ENCODE measurements at places on chromosomes 7 and 10.
A peak's percentile ranks its signal among the peaks of the same experiment; 100 is the strongest.

DNA sequence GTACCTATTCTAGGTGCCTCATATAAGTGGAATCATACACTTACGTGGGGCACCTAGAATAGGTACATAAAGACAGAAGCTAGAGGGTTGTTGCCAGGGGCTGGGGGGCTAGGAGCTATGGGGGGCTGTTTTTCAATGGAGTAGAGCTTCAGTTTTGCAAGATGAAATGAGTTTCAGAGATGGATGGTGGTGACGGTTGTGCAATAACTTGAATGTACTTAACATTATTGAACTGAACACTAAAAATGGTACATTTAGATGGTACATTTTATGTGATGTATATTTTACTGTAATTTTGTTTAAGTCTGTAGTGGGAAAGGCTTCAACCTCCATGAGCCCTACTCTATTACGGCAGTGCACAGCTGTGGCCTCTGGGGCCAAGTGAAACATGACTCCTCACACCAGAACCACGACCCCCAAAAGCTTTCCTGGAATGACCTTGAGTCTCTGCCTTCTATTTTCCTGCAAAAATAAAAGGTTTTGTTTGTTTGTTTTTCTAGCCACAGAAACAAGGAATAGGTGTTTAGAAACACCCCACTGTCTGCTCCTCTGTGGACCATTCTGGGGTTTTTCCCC, 147.3 kb upstream of the PLXNA4 start:
- no peak for DNase-seq

- no peak for DNase-seq
These were observed 2.4 kb upstream of the UBE3C start for GRCh38 chr7:157136372-157136771.

DNA sequence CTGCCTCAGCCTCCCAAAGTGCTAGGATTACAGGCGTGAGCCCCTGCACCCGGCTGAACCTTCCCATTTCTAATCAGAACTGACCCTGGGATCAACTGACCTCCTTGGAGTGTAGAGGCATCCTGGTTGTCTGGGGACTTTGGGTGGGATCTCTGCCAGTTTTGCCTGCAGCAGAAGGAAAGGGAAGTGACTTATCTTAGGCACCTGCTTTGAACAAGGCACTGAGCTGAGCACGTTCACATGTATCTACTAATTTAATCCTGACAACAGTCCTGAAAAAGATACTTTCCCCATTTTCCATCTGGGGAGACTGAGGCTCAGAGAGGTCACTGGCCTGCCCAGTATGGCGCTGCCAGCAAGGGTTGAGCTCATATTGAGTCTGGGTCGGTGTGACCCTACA, 153.4 kb downstream of the CUX1 start:
- DNase-seq, result no peak

DNA sequence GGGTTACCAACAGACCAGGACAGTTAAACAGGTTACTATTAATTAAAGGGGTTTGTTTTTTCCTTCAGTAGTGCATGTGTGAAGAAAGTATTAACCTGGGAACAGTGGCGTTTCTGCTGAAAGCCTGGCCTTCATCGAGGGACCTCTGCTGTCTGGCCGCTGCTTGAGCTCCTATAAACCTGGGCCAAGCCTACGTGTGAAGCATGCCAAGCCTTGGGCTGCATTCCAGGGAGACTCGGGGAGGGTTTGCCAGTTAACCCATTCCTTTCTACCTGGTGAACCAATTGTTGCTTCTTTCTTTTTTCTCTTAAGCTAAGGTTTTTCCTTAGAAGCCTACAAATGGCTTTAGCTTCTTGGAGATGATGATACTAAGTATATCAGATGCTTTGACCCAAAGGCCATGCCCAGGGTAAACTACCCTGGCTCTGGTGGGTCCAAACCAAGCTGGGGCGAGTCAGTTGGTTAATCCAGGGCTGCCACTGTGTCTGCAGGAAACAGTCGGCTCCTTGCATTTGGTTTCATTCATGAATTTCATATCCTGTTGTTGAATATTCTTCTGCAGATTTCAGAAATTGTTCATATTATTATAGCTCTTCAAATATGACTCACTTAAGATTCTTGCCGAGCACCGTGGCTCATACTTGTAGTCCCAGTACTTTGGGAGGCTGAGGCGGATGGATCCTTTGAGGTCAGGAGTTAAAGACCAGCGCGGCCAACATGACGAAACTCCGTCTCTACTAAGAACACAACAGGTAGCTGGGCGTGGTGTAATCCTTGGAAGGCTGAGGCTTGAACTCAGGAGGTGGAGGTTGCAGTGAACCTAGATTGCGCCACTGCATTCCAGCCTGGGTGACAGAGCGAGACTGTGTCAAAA, 23.8 kb downstream of the PFKP start:
- DNase-seq, result no peak

GRCh38 chr7:106289848-106290247, 5.1 kb upstream of the NAMPT start:
- DNase-seq, result no peak

GRCh38 chr10:505419-505818, 184.0 kb downstream of the DIP2C start:
- no peak for DNase-seq

DNA sequence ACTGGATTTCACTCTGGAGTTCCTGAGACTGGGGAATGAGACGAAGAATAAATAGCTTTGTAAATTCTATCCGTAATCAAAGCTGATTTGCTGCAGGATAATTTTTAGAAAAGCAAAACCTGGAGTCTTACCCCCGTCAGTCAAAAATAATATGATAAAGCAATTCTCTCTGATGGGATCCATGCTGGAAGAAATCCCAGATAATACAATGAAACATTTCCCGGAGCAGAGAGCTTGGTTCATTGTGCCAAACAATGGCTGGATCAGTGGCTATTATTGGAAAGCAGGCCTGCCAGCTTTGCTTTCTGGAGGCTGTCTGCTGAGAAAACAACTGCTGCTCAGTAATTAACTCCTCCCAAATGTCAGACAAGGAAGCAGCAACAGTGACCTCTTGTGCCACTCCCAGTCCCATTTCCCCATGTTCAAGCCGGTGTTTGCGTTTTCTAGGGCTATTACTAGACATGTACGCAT, 609.4 kb upstream of the PCDH15 start:
- DNase-seq, result no peak

DNA sequence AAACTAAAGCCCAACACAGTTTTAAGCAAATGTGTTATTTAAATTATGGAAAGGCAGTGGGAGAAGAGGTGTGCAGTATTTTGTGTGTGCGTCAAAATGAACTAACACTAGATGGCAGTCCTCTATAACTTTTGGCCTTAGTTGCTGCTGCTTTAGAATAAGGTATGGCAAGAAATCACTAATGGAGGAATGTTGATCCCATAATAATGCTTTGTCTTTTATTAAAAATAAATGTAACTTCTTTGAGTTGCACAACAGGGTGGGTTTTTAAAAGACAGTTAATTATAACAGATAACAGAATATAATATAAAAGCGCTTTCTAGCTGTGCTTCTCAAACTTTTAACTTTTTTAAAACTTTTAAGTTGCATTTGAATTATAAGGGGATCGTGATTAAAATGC, 56.4 kb downstream of the BBS9 start:
- peak; percentile 48 for DNase-seq

DNA sequence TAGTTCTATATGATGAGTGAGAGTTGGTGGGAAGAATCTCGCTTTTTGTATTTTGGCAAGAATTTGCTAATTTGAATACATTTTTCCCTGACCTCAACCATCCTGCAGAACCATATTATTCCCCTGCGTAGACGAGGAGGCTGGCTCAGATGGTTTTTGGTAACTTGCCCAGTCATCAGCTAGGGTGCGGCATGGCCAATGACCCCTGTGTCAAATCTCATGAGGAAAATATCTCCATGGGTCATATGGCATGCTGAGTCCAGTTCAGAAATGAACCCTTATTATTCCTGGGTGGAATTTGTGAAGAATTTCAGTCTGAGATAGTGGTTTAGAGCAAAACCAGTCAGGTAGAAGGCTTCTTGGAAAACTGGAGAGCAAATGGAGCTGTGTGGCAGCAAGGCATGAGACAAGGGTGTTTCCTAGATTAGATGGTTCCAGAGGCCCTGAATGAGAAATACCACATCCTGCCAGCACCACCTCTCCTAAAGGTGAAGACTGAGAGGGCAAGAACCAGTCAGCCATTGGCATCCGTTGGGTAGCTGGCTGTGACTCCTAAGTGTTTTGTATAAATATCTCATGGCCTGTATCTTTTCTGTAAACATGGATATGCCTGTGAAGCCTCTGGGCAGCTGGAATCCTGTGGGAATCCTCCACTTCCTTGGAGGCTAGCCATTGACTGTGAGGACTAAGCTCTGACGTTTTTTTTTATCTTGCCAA, 5.8 kb upstream of the UPP1 start:
- no peak for DNase-seq

- no peak for DNase-seq
These were observed 64.6 kb downstream of the PRTFDC1 start for GRCh38 chr10:24887855-24888231.

DNA sequence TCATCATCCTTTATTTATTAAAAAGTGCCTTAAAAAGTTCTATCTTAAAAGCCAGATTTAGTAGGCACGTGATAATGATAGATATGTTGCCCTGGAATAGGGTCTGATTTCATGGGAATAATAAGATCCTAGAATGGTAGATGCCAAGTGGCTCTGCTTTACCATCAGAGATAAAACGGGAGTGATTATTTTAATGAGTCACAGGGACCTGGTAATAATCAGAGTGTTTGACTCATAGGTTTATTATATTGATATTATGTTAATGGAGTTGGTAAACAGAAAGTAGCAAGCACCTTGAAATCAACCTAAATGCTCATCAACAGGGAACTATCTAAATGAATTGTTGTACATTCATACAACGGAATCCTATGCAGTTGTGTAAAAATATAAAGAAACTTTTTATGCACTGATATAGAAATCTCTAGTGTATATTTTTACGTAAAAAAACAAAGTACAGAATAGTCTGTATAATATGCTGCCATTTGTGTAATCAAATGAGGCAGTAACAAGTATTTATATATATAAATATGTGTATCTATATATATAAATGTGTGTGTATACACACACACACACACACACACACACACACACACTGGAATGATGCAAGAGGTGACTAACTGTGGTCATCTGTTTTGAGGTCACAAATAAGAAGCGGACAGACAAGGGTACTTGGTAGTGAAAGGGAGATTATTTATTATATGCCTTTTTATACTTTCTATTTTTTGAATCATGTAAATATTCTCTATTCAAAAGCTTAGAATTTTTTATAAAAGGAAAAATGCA, 78.6 kb upstream of the DYNC1I1 start:
- no peak for DNase-seq

GRCh38 chr10:43746906-43747305, 98.2 kb upstream of the ZNF32 start:
- no peak for DNase-seq

DNA sequence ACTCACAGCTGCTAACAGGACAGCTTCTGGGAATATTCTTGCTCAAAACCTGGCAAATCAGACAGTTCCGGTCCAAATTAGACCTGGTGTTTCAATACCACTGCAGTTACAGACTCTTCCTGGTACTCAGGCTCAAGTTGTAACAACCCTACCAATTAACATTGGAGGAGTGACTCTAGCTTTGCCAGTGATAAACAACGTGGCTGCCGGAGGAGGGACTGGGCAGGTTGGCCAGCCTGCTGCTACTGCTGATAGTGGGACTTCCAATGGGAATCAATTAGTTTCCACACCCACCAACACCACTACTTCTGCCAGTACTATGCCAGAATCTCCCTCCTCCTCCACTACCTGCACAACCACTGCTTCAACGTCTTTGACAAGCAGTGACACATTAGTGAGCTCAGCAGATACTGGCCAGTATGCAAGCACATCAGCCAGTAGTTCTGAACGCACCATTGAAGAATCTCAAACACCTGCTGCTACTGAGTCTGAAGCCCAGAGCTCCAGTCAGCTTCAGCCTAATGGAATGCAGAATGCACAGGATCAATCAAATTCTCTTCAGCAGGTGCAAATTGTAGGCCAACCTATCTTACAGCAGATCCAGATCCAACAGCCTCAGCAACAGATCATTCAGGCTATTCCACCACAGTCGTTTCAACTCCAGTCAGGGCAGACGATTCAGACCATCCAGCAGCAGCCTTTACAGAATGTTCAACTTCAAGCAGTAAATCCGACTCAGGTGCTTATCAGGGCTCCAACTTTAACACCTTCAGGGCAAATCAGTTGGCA, 2.1 kb downstream of the SP4 start:
- DNase-seq, result no peak

GRCh38 chr7:5383314-5384098, 40.1 kb downstream of the TNRC18 start:
- no peak for DNase-seq

DNA sequence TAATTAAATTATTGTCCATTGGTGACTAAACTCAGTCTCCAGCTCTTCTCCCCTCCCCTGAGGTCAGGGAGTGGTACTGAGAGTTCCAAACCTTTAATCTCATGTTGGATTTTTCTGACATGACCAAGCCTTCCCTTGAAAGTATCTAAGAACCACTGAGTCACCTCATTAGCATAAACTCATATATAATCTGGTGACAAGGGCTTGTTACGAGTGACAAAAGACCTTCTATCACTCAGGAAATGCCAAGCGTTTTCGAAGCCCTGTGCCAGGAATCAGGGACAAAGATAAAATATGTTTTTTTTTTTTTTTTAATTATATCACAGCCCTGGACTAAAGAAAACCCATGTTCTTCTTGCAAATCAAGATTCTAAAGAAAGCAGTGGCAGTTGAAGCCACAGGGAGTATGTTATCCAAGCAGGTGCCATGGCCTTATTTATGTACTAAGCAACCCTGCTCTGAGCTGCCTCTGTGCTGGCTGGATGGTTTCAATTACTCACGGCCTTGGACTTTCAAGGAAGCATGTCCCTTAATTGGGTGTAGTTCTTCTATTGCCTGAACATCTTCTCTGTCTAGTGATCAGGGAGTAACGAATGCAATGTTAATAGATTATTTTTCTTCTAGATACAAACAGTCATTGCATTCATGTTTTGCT, 169.0 kb upstream of the PRKCQ start:
- DNase-seq, result no peak

- no peak for DNase-seq
These were observed 10.0 kb downstream of the SFTPD start for GRCh38 chr10:79938728-79939406.

- DNase-seq, result peak; percentile 56
These were observed 29.5 kb upstream of the BMS1 start for GRCh38 chr10:42753126-42753506.

GRCh38 chr7:140003913-140004382, 58.8 kb downstream of the PARP12 start:
- peak; percentile 35 for DNase-seq

GRCh38 chr10:62651341-62651740, 153.2 kb upstream of the ADO start:
- no peak for DNase-seq

GRCh38 chr7:35544028-35544742, 150.8 kb downstream of the HERPUD2 start:
- DNase-seq, result no peak

DNA sequence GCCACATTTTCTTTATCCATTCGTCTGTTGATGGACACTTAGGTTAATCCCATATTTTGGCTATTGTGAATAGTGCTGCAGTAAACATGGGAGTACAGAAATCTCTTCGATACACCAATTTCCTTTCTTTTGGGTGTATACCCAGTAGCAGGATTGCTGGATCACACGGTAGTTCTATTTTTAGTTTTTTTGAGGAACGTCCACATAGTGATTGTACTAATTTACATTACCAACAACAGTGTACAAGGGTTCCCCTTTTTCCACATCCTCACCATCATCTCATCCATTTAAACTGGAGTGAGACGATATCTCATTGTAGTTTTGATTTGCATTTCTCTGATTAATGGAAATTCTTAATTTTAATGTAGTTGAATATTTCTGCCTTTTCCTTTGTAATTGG, 19.3 kb downstream of the VKORC1L1 start:
- no peak for DNase-seq

- no peak for DNase-seq
These were observed 455 bp downstream of the CUL2 start for GRCh38 chr10:35089611-35090161.
